Activated CD8-positive, alpha-beta T cell treated with anti-CD3 and anti-CD28 coated beads for 36 hours (primary cell): ENCODE measurements at places on chromosomes 1 and 21.

DNA sequence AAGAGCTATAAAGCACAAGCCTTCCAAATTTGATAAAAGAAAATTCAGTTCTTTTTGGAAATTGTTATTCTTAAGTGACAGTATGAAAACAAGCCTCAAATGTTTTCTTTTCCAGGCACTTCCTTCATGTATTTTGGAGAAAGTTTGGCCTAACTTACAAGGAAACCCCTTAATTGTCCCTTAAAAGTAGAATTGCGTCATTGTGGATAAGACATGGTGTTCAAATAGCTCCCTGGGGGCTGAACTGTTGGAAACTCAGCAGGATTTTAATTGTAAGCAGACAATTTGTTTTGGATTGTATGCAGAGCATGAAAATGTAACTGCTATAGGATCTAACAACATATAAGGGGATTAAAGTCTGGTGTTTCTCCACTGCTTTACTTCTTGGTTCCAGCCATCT, 35.4 kb upstream of the FGGY start:
- no peak for DNase-seq

DNA sequence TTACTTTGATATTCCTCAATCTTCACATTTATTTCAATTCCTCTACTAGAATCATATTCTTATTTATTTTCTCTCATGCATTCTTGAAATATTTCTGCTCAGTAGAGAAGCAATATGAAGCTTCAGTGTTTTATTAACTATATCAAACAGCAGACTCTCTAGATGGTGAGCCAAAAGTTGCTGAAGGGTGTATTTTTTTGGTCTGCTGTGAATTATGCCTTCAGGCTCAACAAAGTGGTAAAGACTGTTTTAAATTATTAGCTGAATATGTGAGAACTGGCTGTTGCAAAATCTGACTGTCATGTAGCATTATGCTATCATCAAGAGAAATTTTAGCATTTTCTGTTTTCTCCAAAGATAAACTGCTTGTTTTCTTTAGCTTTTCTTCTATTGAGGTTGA, 24.9 kb upstream of the CDC42BPA start:
- no peak for DNase-seq

DNA sequence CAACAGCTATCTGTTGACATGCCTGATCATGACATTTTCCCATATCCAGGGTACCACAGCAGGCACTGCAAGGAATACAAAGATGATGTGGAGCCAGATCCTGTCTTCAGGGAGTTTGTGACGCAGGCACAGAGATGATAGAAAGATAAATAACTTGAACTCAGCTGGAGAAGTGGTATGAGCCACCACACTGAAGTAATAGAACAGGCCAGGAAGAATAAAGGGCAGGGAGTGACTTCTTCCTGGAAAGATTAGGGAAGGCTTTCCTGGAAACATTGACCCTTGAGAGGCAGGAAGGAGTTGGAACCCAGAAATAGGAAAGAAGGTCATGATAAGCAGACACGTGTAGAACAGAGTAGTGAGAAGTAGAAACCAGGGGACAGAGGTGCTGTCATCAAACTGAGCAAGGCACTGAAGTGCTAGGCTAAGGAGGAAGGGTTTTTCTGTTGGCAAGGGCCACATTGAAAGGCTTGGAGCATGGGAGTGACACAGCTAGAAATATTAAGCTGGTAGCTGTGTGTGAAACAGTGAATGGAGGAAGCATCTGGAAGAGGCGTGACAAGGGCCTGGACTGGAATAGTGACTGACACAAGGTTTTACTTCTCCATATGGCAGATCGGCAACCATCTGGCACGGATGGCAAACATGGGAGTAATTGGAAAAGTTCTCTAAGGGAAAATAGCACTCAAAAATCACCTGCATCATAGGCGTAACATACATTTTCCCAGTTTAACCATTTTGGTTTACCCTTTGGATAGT, 68.4 kb downstream of the AK5 start:
- no peak for DNase-seq

- DNase-seq, result no peak
These were observed 59.9 kb downstream of the ARHGEF10L start for GRCh38 chr1:17599291-17599953.

DNA sequence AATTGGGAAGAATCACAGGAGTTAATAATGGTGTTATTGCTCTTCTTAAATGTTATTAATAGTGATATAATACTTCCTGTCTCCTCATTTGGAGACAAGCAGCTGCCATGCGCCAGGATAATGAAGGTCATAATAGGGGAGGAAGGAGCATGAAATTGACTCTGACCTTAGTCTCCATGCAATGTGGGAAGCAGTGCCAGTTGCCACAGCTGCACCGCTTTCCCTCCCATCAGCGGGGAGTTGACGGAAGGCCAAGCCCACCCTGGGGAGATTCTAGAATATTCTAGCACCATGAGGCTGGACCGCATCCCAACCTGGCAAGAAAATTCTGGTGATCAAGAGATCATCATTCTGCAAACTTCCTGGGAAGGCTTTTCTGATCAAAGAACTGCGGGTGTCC, 11.0 kb upstream of the OLIG1 start:
- DNase-seq, result no peak

GRCh38 chr1:91400133-91400725, 4.4 kb downstream of the HFM1 start:
- no peak for DNase-seq

DNA sequence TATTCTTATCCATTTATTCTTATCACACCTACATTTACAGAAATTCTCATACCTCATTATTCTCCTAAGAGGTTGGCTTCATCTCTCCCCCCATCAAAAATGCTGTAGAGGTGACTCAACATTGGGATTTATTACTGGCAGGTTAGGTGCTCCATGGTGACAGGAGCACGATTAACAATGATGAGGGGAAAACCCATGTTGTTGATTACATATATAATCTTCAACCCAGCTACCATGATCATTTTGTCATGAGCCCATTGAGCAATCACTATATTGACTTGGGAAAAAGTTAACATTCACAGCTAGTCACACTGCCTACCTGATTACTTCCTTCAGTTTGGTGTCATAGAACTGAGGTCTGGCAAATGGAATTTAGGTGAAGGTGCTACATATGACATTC, 712.1 kb upstream of the CHRM3 start:
- no peak for DNase-seq

DNA sequence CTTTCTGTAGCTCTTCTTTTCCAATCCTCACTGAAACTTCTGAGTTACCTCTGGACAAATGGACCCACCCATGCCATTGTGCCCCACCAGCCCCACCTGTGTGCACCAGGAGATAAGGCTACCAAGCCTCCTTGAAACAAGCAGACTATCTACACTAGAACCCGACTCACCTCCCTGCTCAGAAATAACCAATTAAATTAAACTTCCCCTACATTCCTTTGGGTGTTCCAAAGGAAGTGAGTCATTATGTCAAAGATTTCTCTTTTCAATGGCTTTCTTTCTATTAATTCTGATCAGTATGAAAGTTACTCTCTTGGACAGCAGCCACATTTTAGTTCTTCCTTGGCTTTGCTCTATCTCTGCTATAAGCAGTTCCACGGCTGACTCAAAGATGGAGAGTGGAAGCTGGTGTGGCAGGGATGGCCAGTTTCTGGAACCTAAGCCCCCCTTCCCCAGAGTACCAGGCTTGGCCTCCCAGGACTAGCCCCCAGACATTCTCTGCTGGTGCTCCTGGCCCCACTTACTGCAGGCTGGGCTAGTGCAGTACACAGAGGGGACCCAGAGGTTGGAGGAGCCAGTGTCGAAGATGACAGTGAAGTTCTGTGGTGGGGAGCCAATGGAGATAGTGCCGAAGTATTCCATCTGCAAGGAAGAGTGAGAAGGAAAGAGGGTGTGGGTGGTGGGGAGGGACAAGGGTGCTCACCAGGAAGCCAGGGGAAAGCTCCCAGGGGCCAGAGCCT, 1.9 kb downstream of the CTSE start:
- no peak for DNase-seq

GRCh38 chr21:42554251-42554961, 40.8 kb downstream of the SLC37A1 start:
- DNase-seq, result no peak
